ENCODE measurements at places on chromosomes 7 and 10.
A peak's percentile ranks its signal among the peaks of the same experiment; 100 is the strongest.

- DNase-seq: no peak
Observed at GRCh38 chr7:35424869-35425495, 171.1 kb upstream of the TBX20 start.

- DNase-seq: no peak
Observed at GRCh38 chr10:74585231-74586087, 240.9 kb upstream of the KAT6B start.

DNA sequence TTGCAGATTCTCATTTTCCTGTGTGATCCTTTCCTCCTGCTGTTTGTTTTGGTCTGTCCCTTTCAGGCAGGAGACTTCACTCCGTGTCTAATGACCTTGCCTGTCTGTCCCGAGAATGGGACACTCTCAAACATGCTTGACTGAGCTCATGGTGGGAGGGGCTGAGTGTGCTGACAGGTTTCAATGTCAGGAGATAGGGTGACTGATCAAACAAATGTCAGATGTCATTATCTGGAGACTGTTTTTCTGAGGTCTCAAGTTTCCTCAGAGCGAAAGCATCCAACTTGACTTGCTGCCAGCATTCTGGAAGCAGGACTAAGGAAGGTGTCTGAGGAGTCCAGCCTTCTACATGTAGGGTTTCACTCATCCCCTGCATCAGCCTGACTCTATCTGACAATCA, 228.8 kb upstream of the KIAA1217 start:
- DNase-seq: no peak

- no peak for DNase-seq
Observed at GRCh38 chr10:71517298-71518169, 120.8 kb downstream of the CDH23 start.

GRCh38 chr10:48633381-48634197, 28.7 kb upstream of the ARHGAP22 start:
- no peak for DNase-seq

- no peak for DNase-seq
Observed at GRCh38 chr10:48184224-48184623, 90.3 kb downstream of the FRMPD2 start.

- DNase-seq: no peak
Observed at GRCh38 chr10:93718937-93719725, 16.7 kb upstream of the FRA10AC1 start.

GRCh38 chr10:35367107-35367859, 31.0 kb downstream of the CCNY start:
- no peak for DNase-seq

GRCh38 chr7:50534690-50535290, 30.4 kb downstream of the DDC start:
- no peak for DNase-seq

DNA sequence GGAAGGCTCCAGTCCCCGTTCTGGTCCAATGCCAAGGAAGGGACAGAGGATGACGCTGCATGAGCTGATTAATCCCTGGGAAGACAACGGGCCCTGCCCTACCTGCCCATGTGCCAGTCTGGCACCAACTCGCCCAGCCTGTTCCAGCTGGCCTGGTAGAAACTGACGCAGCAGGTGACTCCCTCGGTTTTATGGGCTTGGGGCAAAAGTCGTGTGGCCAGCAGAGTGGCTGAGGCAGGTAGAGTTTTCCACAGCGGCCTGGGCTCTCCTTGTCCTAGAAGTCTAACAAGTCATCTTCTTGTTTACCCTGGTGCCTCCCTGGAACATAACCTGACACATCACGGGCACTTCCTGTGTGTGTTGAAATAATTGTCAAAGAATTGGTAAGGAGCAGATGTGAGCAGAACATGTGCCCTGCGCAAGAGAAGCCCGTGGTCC, 20.4 kb upstream of the LMTK2 start:
- DNase-seq: no peak

DNA sequence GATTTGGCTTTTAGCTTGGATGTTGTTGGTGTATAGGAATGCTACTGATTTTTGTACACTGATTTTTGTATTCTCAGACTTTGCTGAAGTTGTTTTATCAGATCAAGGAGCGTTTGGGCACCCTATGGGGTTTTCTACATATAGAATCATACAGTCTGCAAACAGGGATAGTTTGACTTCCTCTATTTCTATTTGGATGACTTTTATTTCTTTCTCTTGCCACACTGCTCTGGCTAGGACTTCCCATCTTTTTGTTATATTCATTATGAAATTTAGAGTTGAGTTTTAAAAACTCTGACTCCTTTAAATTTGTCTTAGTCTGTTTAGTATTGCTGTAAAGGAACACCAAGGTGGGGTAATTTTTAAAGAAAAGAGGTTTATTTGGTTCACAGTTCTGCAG, 4.7 kb downstream of the ZNF786 start:
- no peak for DNase-seq

DNA sequence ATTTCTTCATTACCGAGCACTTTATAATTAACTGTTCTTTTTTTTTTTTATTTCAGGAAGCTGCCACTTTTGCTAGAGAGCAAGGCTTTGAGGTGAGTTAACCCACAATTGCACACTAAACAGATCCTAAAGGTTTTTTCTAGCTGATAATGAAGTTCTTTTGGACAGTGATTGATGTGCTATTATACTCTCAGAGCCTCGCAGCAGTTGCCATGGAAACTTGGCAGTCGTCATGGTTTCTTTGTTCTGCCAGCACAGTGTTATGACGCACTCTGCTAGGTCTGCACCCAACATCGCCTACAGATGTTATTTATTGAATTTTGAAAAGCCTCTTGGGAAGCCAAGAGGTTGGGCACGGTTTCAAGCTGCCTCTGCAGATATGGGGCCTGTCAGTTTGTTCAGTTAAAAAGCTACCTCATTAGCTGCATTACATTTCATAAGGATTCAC, 237.2 kb upstream of the KAT6B start:
- peak; percentile 26 for DNase-seq

- no peak for DNase-seq
Observed at GRCh38 chr7:119392-120163, 72.8 kb upstream of the FAM20C start.

DNA sequence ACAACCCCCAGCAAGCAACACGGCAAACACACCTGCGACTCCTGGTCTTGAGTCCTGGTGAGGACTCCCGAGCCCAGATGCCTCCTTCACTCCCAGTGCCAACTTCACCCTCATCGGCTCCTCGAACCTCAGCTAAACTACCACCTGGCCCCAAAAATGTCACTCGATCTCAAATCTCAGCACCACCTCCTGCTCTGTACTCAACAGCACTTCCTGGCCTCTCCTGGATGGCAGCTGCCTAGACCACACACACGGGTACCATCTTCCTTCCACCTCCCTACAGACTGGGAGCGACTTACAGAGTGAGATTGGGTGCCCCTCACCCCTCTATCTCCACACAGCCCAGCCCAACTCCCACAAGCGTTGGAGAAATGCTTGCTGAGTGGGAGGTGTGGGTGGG, 123.9 kb upstream of the MGMT start:
- DNase-seq: no peak
